ENCODE measurements at places on chromosomes 4 and X. TPM values are rescaled to one million over a fixed set of nuclear protein-coding genes. Genes with fewer than 3 reads are reported as not detected.

- DNase-seq = no peak
Observed at GRCh38 chrX:136273986-136274385, 22.8 kb upstream of the MAP7D3 start.

DNA sequence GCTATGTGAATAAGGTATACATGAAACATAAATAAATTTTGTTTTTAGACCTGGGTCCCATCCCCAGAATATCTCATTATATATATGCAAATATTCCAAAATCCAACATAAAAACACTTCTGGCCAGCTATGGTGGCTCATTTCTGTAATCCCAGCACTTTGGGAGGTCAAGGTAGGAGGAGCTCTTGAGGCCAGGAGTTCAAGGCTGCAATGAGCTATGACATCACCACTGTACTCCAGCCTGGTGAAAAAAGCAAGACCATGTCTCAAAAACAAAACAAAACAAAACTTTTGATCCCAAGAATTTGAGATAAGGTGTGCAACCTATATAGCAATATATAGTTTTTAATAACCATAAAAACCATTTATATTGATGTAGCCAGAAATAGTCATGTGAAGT, 5.4 kb upstream of the ADGRA3 start:
- no peak for DNase-seq

Gene RTL9
- total RNA-seq = 0.48 TPM

DNA sequence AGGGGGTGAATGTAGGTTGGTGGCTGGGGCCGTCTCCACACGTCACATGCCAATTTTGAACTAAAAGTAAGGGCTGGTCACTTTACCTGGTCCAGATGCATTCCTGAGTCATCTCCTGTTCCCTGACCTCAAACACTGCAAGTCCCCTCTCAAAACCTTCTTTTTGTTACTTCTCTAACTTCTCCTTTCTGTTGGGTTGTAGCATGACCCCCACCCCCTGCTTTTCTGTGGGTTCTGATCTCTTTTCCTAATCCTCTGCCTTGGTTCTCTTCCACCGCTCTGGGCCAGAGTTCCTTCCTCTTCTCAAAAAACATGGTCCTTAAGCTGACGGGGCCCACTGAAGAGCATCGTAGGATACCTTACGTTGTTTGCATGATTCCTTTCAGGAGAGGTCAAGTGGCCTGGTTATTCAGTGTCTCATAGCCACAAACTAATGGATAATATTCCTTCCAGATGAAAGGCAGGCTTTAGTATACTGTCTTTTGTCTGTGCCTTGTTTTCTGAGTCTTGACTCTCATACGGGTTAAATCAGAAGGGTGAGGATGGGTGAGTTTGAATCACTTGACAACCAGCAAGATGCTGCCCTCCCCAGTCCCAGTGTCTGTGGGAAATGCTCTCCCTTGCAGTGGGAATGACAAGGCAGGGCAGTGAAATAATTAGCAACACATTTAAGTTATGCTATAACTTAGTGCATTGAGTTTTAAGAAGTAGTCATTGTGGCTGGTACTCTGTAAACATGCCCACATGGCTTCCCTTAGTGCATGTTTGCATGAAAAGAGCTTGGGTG, 15.1 kb downstream of the SMS start:
- DNase-seq = no peak

Gene WAS
- 1.0 TPM for total RNA-seq

DNA sequence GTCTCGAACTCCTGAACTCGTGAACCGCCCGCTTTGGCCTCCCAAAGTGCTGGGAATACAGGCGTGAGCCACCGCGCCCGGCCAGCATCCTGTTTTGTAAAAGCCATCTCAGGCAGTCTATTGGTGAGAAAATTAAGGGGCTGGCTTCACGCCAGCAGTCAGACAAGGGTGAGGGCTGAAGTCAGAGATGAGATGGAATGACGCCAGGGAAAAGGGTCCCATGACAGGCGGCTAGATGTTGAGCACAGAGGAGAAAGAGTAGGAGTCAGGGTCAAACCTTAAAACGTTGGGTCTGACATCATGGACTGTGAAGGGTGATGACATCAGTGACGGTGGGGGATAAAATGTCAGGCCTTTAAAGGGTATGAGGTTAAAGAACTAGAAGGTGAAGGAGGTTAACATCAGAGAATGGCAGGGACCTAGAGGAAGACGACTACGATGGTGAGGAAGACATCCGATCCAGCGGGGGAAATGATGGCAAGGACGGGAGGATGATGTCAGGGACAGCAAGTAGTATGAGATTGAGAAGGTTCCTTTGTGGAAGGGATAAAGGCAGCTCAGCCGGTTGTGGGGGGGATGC, 504 bp upstream of the RBM3 start:
- DNase-seq = no peak

GRCh38 chr4:107624024-107624423, 96.0 kb downstream of the PAPSS1 start:
- DNase-seq = no peak

- DNase-seq = peak; percentile 47
Observed at GRCh38 chrX:153381684-153382532, 19.2 kb downstream of the PNMA6E start.

DNA sequence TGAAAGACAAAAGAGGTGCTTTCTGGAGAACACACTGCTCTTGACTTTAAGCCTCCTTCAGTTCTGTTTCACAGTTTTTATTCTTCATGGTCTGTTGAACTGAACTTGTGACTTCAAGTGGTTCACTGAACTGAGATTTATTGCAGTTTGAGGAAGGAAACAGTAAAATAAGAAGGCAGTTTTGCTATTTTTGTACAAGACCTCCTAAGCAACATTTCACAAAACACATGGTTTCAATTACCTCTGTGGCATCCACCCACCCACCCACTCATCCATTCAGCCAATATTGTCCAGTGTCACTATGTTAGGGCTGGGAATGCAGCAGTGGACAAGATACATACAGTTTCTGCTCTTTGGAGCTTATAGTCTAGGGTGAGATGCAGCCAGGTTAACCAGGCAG, 131.3 kb downstream of the IL1RAPL2 start:
- DNase-seq = peak; percentile 2

Gene GAB3
- total RNA-seq = 8.0 TPM

GRCh38 chr4:36164900-36165630, 79.2 kb downstream of the ARAP2 start:
- DNase-seq = no peak

- no peak for DNase-seq
Observed at GRCh38 chrX:130688360-130688759, 214.6 kb downstream of the ENOX2 start.

GRCh38 chr4:53322696-53323095, 43.2 kb downstream of the SCFD2 start:
- no peak for DNase-seq

Gene KIAA0232
- total RNA-seq = 32.8 TPM

Gene PWWP3B
- 4.4 TPM for total RNA-seq

GRCh38 chrX:129908636-129909035, 2.7 kb downstream of the UTP14A start:
- no peak for DNase-seq

Gene ITIH6
- 0.05 TPM for total RNA-seq

GRCh38 chr4:22672944-22673343, 19.8 kb upstream of the GBA3 start:
- DNase-seq = no peak

DNA sequence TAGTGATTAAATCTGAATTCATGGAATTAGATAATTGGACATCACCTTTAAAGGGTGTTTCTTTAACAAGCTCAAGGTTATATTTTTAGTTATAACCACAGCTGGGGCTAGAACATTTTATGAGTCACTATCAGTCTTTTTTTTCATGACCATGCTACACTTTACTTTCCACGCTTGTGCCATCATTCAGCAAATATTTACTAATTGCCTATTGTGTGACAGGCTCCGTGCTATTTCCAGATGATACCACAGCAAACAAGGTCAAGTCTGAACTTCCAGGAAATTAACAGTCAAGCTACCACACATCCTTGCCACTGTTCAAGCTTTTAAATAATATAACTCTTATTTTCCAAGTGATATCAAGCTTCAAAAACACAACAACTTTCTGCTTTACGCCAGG, 16.5 kb downstream of the SPANXN3 start:
- no peak for DNase-seq

Gene STAP1
- total RNA-seq = 0.63 TPM

GRCh38 chr4:77104791-77105540, 29.2 kb upstream of the CCNI start:
- DNase-seq = no peak

DNA sequence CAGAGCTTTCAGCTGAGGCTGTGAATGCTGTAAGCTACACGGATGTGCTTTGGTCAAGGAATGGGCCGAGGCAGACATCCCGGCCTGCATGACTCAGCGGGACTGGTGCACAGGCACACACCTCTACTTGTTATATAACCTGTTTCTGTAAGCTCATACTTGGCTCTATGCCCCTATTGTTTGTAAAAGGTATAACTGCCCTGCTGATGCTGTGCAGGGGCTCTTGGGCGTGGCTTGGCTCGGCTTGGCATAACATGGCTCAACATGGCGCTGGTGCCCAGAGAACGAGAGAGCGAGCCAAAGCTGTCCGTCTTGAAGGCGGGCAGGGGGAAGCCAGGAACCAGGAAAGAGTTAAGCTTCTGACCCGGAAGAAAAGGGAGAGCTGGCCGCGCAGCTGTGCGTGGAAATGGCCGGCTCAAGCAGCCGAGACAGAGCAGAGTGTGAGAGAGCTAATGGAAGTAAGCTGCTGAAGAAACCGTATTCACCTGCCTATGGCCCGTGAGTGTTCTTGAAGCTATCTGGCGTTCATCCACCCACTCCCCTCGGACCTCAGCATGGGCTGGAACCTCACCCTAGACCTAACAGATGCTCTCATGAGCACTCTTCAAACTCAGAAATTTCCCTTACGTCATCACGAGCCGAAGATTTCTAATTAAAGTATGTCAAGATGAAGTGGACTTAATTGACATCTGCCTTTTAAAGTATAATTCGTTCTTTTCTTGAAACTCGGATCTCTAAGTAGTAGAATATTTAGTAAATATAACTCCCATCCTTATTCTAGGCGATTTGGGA, 286.3 kb upstream of the AGA start:
- DNase-seq = no peak

Gene CT45A3
- not detected for total RNA-seq

DNA sequence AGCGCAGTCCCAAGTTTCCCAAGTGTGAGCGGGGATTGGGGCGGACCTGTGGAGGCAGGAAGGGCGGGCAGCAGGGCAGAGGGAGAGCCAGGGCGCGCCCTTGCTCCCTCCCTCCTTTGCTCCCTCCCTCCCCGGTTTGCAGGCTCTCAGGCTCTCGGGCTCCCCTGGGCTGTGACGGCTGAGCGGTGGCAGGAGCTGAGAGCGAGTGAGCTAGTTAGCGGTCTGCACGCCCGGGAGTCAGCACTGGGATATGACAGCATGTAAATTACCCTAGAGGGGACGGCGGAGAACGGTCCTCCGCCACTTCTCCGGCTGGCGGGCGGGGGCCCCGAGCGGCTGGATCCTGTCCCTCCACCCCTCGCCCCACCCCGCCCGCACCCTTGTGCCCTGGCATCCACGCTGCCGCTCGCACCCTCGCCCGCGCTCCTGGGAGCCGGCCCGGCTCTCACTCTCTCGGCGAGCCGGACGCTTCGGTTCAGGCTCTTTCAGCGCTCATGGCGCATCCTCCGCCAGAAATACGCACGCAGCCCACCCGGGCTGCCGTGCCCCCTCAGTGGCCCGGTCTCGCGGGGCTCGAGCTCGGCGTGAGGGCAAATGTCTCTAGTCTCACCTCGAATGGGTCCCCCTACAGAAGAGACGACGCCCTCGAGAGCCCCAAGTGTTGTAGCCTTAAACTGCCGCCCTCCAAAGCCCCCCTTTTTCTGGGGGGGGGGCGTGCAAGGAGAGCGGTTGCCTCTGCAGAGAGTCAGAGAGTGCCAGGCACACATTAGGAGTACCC, at the start of gene TSC22D3:
Gene TSC22D3 (minus strand): TSS at position 54 of the 778 bp plus-strand sequence. CDS start 368 bp downstream, outside the sequence.
- DNase-seq = no peak

Gene FAM114A1
- 186 TPM for total RNA-seq

DNA sequence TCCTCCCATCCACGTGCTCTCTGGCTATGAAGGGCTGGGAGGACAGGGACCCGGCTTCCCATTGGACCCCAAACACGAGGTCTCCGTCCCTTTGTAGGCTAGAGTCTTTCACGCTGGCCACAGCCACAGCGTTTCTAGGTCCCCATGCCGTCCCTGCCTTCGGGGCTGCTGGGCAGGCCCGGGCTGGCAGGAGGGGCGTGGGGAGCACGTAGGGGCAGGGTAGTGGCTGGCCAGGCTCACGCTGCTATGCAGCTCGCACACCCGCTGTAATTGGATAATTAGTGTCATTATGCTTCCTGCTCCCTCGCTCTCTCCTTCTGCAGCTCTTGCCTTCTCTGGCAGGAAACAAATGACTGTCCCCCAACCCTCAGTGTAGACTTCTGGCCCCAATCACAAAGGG, 9.8 kb downstream of the ATP2B3 start:
- DNase-seq = no peak

DNA sequence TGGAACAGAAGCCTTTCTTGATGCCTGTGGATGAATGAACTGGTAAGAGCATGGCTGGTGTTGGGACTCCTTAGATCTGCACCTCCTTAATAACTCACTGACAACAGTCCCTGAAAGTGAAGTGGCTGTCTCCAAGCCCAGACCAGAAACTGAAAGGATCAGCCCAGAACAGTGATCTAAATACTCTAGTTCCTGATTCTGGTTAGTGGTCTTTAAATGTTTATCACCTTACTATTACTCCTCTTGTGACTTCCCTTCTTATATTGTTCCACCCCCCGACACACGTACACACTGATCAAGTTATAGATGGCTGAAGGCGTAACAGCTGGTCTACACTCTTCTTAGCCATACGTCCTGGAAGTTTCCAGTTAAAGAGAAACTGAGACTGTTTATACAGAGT, 33.8 kb upstream of the ARMCX2 start:
- no peak for DNase-seq

Gene ADRA2C
- total RNA-seq = 1.1 TPM

DNA sequence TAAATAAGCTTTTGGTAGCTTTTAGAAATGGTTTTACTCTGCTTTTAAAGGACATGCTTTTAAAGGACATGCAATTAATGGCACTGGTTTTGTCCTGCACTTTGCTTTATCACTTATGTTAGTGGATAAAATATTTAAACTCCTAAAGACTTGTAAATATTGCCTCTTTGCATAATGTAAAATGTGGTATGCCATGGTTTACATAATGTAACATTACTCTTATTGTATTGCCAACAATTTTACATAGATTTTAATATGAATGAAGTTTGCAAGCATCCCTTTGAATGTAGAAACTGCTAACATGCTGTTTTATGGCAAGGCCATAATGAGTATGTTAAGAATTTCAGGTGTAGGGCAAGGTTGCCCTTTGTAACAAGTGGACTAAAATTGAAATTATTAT, 118.4 kb downstream of the CHIC1 start:
- DNase-seq = no peak

- DNase-seq = no peak
Observed at GRCh38 chr4:69039071-69039470, 57.2 kb upstream of the UGT2B7 start.

GRCh38 chr4:69096111-69096656, at the start of gene UGT2B7:
TSS of gene UGT2B7 (plus strand) at chr4:69096474. CDS start at chr4:69096521, 47 bp downstream.
- DNase-seq = no peak

All from urinary bladder (tissue), 4 donors.